ENCODE measurements at places on chromosomes 13 and 19. TPM values are rescaled to one million over a fixed set of nuclear protein-coding genes. Genes with fewer than 3 reads are reported as not detected.

DNAAF3 gene
- 0.26 TPM for total RNA-seq

CLEC17A gene
- total RNA-seq, result 0.09 TPM

PROZ gene
- total RNA-seq, result not detected

HIF3A gene
- 1.3 TPM for total RNA-seq

FCGBP gene
- total RNA-seq, result 1.1 TPM

ZNF709 gene
- total RNA-seq, result 3.2 TPM

ZNF235 gene
- total RNA-seq, result 3.8 TPM

GPC6 gene
- 144 TPM for total RNA-seq

Measured in bronchial smooth muscle cell (primary cell).